ENCODE measurements at places on chromosomes 16 and 17. TPM values are rescaled to one million over a fixed set of nuclear protein-coding genes. Genes with fewer than 3 reads are reported as not detected.

- DNase-seq: no peak
- H3K36me3 ChIP-seq: no peaks in the 10 kb centered on the region
Measured at GRCh38 chr17:66730461-66730923, 104.4 kb upstream of the CACNG5 start.

The CDRT15L2 gene
- total RNA-seq: not detected

- H3K4me3 ChIP-seq: no peak overlapping the region
- no peaks in the 10 kb centered on the region for H3K27me3 ChIP-seq
- peaks cover 12% of the 10 kb centered on the region for H3K4me1 ChIP-seq
Measured at GRCh38 chr17:78323826-78324390, 36.0 kb downstream of the SOCS3 start.

GRCh38 chr17:70295731-70296130, 126.4 kb downstream of the KCNJ2 start:
- H3K36me3 ChIP-seq: no peaks in the 10 kb centered on the region
- H3K4me1 ChIP-seq: no peaks in the 10 kb centered on the region
- no peak overlapping the region for H3K27ac ChIP-seq
- H3K4me3 ChIP-seq: no peak overlapping the region

DNA sequence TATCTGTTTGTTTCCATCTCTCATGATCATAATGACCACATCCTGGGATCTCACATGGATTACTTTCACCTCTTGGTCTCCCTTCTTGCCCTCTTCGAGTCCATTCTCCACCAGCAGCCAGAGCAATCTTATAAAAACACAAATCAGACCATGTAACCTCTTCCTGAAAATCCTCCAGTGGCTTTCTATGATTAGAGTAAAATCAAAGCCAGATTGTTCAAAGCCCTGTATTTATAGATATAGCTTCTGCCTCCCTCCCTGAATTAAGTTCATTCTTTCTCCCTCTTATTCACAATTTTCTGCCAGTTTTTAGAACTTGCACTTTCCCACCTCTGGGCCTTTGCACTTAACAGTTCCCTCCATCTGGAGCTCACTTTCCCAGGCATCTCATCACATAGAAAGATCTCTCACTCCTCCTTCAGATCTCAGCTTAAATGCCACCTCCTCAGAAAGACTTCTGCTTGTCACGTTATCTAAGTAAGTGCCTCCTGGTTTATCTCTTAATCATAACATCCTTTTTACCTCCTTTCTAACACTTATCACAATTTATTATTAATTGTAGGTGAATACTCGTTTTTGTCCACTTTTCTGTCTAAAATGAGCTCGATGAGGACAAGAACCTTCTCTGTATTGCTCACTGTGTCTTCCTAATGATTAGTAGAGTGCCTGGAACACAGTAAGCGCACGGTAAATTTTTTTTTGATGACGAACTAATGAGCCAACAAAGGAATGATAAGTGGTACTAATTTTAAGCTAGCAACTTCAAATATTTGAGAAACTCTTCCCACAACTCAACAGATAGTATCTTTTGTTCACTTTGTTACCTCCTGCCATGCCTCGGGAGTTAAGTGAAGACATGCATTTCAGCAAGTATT, 80.5 kb downstream of the CYB561 start:
- H3K4me3 ChIP-seq: no peak overlapping the region
- H3K27ac ChIP-seq: no peak overlapping the region
- no peaks in the 10 kb centered on the region for H3K4me1 ChIP-seq
- H3K27me3 ChIP-seq: no peaks in the 10 kb centered on the region
- H3K36me3 ChIP-seq: no peaks in the 10 kb centered on the region

The FOXC2 gene
- total RNA-seq: 57.2 TPM

- H3K27me3 ChIP-seq: no peaks in the 10 kb centered on the region
- H3K4me3 ChIP-seq: no peak overlapping the region
- DNase-seq: no peak
- H3K36me3 ChIP-seq: no peaks in the 10 kb centered on the region
- H3K27ac ChIP-seq: no peak overlapping the region
Measured at GRCh38 chr16:84739349-84740124, 39.7 kb downstream of the USP10 start.

The SYT17 gene
- 2.4 TPM for total RNA-seq

DNA sequence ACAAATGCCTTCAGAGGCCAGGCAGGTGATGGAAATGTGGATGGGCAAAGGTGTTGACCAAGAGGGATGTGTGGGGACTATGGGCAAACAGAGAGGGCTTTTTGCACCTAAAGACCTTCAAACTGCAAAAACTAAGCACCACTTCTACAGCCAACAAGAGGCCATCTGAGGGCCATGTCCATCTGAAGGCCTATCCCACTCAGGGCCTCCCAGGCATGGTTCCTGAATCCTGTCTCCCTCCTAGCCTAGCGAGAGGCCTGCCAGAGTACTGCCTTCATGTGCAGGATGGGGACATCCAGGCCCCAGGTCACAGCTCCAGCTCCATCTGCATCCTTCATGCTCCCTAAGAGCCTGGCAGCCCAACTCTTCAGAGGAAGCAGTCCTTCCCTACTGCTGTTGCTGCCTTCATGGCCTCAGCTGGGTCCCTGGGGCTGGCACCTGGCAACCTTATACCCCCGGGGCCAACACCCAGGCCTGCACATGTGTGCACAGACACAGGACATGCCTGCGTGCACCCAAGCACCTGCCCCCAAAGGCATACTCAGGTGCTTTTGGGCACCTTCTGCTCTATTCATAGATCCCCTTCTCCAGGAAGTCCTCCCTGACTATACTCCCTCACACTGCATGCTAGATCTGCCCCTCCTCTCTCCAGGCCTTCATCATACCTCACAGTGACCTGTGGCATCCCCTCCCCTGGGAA, 95.2 kb downstream of the C16orf78 start:
- no peak overlapping the region for H3K27ac ChIP-seq
- no peaks in the 10 kb centered on the region for H3K27me3 ChIP-seq
- H3K4me1 ChIP-seq: no peaks in the 10 kb centered on the region
- H3K4me3 ChIP-seq: no peak overlapping the region
- no peaks in the 10 kb centered on the region for H3K36me3 ChIP-seq

The CDH5 gene
- 119 TPM for total RNA-seq

The TNFRSF17 gene
- not detected for total RNA-seq

The ANKRD40CL gene
- not detected for total RNA-seq

The KRT26 gene
- total RNA-seq: not detected

DNA sequence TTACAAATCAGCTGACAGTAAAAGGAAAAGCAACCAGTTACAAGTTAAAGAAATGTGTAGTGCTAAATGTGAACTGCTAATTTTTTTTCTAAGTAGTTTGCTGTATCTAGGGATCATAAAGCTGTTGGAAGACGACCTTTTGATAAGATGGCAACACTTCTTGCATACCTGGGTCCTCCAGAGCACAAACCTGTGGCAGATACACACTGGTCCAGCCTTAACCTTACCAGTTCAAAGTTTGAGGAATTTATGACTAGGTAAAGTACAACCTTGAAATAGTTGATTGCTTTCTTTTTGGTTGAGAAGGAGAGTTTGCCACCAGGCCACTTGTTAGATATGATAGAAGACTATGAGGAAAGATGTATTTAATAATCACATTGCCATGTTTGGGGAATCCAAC, 35.4 kb downstream of the OMG start:
- no peaks in the 10 kb centered on the region for H3K4me1 ChIP-seq
- no peaks in the 10 kb centered on the region for H3K27me3 ChIP-seq
- no peak overlapping the region for H3K27ac ChIP-seq
- H3K36me3 ChIP-seq: peaks cover 11% of the 10 kb centered on the region
- no peak for DNase-seq
